Activated CD4-positive, alpha-beta T cell treated with anti-CD3 and anti-CD28 coated beads, Interleukin-2, amount 50 U/mL, for 48 hours (primary cell): ENCODE measurements at places on chromosomes 4 and X.

DNA sequence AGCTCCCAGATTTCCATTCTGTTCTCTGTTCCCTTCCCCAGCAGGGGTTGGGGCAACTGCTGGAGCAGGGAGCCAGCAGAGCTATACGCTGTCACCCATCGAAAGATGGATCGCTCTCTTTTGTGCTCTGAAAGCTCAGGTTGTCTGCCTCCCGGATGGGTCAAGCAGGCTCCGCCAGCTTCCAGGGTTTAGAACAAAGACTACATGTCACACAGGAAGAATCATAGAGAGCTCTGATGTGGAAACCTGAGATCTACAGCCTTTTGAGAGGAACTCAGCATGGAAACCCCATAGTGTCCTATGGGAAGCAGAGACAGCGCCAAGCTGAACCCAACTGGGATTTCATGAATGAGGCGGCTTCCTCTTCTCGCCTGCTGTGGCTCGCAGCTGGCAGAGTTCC, 205.4 kb downstream of the HS3ST1 start:
- DNase-seq: no peak

DNA sequence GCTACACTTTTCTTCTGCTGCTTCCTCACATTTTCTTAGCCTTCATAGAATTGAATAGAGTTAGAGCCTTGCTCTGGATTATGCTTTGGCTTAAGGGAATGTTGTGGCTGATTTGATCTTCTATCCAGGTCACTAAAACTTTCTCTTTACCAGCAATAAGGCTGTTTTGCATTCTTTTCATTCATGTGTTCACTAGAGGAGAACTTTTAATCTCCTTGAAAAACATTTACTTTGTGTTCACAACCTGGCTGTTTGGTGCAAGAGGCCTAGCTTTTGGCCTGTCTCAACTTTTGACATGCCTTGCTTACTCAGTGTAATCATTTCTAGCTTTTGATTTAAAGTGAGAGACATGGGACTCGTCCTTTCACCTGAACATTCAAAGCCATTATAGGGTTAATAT, 87.7 kb upstream of the RAB40AL start:
- DNase-seq: no peak

DNA sequence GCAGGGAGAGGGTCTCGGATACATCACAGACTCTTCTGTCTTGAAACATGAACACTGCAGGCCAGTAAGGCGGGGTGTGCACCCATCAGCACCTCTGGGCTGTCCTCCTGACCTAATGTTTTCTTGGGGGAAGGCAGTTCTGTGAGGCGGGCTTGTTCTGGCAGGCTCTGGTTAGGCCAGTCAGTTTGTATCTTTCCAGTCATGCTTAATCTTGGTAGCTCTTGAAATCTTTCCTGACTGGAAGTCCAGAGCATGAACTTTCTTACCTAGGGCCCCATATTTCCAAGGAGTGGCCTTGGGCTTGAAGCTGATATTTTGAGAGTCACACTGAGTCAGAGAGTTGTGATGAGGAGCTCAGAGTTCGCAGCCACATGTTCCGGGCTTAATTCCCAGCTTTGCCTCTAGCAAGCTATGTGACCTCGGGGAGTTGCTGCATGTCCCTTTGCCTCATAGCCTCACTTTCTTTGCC, 54.2 kb upstream of the RASSF6 start:
- DNase-seq: no peak

- DNase-seq: no peak
These were observed 218.3 kb upstream of the ZC4H2 start for GRCh38 chrX:65194547-65194946.

DNA sequence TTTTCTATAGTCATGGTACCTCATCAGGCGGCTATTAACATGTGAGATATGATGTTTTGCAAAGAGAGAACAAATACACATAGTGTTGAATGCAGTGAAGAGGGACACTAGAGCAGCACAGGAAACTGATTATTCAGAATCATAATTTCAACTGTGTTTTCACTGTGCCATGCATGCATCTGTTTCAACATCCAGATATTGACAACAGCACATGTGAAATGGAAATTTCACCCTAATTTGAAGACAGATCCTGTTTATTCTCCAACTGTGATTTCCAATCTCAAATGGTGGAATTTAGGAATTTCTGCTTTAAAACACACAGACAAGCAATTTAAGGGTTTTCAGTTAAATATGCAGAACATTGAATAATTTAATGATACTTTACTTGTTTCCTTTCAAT, 288.6 kb downstream of the KCTD8 start:
- DNase-seq: no peak

GRCh38 chrX:24154490-24155034, 5.0 kb downstream of the ZFX start:
- no peak for DNase-seq

- peak; percentile 24 for DNase-seq
These were observed 13.5 kb downstream of the ASB11 start for GRCh38 chrX:15301924-15302323.

DNA sequence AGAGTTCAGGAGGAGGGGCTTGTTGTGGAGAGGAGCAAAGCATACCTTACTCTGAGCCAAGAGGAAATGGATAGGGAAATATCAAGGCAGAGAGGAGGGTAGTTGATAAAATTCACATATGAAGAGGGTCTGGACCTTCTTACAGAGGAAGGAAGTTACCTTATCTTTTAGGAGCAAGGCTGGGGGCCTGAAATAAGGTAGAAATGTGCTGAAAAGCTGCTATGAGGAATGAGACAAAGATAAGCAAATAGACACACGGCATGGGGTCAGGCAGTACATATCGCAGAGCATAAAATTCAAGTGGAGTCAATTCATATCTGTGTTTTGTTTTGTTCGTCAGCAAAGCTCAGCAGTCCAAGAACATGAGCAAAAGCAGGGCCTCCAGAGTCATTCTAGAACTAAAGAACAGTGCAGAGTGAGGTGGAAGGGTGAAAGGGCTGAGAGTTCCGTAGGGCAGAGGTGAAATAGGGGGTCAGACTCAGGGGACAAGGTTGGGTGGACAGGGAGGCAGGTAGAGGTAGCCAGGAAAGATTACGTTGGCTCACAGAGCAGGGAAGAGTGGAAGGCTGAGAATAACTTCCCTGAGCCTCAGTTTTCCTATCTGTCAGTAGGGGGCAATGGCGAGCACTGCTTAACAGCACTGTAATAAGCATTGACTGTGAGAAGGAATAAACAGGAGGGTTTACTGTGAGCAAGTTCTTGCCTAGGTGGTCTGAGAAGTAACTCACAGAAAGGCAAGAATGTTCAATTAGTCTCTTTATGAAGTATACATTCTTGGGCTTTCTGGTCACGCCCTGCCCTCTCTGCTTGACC, 9.2 kb downstream of the VSIG4 start:
- DNase-seq: peak; percentile 33

GRCh38 chrX:109281483-109282275, 200.2 kb downstream of the GUCY2F start:
- no peak for DNase-seq

GRCh38 chr4:180100433-180101344, 2142.5 kb upstream of the TENM3 start:
- no peak for DNase-seq

DNA sequence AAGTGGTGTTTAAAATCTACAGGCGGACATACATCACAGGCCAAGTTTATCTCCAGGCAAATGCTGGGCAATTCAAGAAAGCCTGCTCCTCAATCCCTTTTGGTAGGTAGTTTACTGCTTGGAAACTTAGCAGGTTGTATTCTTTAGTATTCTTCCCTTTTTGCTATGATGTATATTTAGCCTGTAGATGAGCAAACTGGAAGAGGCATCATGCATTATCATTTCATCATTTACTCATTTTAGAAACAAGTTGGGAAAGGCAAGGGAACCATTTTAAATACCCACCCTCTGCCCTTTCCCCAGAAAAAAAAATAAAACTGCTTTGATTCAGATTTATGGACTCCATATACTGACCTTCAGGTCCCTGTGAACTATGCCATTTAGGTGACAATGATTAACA, 213.2 kb downstream of the CAMK2D start:
- DNase-seq: no peak

- DNase-seq: peak; percentile 13
These were observed 95.9 kb upstream of the STX18 start for GRCh38 chr4:4637710-4638109.

DNA sequence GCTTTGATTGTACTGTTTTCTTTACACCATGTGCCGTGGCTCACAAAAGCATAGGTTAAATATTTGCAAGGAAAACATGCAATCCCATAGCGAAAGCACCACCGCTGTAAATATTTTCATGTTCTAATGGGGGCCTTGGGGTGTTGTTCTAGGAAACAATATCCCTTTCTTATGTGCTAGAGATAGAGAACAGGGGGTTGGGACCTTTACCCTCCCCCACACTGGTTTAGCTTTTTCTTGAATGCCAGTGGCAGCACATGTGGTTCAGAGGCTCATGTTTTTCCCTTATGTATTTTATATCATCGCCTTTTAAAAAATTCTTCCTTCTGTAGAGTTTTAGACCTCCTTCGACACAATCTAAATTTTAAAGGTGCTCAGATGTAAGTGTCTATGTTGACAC, 422.6 kb upstream of the TENM3 start:
- DNase-seq: no peak

- peak; percentile 9 for DNase-seq
These were observed at the start of gene ZCCHC12 for GRCh38 chrX:118823263-118824172. Gene ZCCHC12 (plus strand): TSS chrX:118823824. CDS start chrX:118825245, 1,421 bp downstream.

DNA sequence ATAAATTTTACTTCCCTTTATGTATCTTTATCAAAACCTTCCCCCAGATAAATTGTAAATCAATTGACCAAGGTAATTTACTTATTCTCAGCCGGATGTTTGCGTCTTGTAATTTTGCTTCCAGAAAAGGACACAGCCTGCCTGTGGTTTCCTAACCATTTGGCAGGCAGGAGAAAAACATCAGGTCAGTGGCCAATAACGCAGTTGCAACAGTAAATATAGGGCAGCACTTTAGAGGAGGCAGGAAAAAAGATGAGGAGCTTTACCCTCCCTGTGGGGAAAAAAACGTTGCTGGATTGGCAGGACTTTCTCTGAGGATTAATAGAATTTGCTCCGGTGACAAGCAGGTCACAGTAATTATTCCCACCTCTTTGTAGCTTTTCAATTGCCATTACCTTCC, 2618.1 kb downstream of the ARAP2 start:
- DNase-seq: no peak

DNA sequence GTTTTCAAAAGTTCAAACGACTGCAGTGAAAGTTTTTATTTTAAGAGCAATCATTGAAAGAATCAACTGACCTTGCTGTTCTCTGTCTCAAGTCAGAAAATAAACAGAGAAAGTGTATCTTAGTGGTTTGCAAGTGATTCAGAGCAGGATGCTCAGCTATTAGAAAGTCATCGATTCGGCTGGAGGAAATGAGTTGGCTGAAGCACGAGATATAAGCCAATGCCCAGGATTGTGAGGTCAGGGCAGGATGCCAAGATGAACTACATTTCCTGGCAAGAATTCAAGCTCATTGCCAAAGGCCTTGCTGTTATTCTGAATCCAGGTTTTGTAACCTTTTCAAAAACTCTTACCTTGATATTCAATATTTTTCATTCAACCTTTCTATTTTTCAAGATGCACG, 541.4 kb upstream of the BOD1L1 start:
- no peak for DNase-seq
